HCT116 (cell line): ENCODE measurements at places on chromosomes 6 and 20.

DNA sequence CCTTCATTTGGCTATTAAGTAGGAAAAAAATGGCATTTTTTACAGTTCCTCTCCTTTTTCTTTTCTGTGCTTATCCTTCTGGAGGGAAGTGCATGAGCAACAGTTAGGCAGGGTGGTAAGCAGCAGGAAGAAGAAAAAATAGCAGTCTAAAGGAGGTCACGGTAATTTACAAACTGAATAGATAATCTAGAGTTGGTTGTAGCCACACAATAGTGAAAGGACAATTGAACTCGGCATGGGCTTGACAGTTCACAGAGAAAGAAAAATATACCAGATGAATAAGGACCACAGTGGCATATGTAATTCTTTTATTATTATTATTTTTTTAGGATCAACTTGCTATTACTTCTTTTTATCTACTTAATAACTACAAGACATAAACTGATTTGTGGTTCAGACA lies 358.6 kb downstream of the BTBD9 start:
- no peak for DNase-seq

DNA sequence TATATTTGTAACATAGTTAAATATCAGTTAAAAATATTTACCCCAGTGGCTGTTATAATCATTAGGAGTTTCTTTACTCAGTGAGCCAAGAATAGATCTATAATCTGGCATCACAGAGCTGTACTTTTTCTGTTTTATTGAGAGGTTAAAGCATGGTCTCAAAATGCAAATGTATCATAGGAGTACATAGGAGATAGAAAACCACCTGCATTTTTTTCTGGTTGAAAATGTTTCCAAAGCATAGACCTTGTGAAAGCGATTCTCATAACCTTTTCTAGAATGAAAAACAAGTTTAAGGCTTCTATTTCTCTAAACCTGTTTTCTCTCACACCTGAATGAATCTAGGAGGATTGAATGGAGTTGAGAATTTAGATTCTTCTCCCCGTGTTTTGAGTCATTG lies 14.4 kb downstream of the KCNQ5 start:
- DNase-seq, result no peak

DNA sequence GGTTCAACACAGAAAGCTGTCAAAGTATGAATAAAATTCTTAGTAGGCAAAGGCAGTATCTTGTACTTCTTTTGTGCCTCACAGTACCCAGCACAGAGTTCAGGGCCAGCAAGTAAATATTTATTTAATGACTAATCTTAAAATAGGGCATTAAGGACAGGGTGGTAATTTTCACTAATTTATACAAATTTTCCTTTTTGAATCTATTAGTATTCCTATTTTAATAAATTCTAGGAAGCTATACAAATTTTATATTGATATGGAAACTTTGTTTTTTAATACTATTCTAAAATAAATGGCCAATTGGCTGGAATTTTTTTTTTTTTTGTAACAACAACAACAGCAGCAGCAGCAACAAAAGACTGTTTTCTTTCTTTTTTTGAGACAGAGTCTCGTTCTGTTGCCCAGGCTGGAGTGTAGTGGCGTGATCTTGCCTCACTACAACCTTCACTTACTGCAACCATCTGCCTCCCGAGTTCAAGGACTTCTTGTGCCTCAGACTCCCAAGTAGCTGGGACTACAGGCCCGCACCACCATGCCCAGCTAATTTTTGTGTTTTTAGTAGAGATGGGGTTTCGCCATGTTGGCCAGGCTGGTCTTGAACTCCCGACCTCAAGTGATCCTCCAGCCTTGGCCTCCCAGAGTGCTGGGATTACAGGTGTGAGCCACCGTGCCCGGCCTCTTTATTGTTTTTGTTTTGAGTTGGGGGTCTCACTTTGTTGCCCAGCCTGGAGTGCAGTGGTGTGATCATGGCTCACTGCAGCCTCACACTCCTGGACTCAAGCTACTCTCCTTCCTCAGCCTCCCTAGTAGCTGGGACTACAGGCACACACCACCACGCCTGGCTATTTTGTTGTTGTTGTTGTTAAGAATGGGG lies 85.2 kb downstream of the FKBP5 start:
- DNase-seq, result no peak

- no peak for DNase-seq
These were observed 35.6 kb upstream of the TMEM181 start for GRCh38 chr6:158524311-158524710.

DNA sequence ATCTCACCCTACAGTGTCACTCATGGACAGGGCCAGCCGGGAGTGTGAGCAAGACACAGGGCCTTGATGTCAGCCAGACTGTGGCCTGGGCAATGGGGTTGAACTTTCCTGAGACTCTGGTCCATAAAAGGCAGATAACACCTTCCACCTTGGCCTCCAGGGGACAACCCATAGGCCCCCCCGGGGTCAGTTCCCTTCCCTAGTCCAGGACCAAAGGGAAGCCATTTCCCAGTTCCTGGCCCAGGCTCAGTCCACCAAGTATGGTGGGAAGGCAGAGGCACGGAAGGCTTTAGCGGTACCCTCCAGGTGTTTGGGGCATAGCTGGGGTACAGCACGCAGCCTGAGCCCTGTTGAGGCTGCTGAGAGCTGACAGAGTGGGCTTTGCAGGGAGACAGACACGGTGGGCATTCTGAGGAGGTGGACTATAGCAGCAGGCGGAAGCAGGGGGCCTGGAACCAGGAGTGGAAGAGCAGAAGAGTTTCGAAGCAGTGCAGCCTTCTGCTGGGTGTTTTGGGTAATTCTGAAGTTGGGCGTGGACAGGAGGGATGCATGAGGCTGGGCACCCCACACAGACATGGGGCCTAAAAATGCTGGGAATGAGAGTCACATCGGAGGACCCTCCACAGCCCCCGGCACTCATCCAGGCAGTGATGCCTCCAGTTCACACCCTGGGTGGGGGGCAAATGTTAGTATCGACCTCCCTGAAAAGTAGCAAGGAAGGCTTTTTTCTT lies 43.9 kb upstream of the CD93 start:
- DNase-seq, result no peak

DNA sequence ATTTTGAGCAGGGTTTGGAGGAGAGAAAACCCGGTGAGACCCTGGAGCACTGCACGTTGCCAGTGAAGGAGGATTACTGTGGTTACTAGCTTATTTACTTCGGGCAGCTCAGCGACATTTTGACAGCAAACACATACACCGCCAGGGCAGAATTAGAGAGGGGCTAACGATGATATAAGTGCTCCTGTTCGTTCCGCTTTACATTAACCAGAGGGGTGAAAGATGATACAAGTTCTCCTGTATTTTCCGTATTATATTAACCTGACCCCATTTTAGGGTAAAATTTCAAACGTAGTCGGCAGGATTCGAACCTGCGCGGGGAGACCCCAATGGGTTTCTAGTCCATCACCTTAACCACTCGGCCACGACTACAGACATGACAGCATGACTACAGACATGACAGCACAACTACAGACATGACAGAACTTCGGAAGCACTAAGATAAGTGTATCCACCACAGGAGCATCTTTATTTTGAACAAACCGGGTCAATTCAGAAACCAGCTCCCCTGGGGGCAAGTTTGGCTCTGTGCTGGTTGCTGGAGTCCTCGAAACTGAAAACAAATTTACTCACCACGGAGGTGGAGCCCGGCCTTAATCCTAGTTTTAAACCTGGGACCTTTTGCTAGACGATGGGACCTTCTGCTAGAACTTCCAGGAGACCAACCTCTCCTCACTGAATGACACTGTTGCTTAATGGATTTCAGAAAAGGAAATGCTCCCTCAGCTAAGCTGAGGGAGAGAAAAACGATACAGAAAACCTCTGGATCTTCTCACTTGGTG lies 80.4 kb upstream of the ZNF184 start:
- no peak for DNase-seq

DNA sequence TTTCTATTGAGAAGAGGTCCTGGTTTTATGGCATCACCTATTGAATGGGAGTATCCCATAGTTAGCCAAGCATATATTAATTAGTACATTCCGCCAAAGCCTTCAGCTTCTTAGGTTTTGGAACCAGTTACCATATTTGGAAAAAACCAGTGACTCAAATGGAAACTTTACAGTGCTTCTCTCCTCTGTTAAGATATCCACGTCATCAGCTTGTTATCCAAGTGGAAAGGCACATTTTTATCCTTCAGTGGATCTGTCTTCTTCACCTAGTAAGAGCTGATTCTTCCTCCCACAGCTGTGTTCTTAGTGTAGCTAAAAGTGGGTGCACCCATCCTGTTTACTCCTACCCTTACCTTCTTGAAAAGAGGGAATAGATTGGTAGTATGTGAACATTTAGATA lies 34.5 kb downstream of the TPD52L1 start:
- no peak for DNase-seq

GRCh38 chr20:19232997-19233794 lies 20.8 kb downstream of the SLC24A3 start:
- no peak for DNase-seq

DNA sequence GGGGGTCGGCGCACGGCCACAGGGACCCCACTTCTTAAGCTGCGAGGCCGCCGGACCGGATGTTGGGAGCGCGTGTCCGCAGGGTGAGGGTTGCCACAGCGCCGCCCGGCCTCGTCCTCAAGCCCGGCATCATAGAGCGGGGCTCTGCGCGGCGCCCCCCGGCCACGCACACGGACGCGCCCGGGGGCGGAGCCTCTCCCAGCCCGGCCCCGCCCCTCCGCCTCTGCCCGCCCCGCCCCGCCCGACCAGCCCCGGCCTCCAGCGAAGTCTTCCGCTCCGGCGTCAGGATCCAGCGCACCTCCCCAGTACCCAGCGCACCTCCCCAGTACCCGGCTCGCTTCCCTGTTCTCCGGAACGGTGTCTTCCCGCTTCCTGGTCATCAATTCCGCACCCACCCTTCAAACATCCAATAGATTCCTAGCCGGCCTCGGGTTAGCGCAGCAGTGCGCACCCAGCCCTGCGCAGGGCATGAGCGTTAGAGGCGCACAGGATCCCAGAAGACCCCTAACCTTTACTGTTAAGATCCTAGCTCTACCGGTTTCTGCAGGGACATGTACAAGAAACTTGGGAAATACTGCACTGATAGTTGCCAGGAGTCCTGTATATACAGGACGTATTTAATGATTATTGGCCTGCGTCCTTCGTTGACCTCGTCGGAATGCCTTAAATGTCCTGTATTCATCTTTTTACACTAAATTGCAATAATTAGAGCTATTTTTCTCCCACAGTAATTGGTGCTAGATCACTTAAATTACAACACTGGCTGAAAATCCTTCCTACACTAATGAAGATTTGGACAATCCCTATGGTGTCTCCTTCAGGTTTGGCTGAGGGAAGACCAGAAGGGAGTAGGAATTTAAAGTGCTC lies 535 bp upstream of the DNAAF9 start:
- peak; percentile 38 for DNase-seq

- no peak for DNase-seq
These were observed 152.3 kb downstream of the OR2B2 start for GRCh38 chr6:27759930-27760329.

- no peak for DNase-seq
These were observed 30.9 kb upstream of the ALDH8A1 start for GRCh38 chr6:134980846-134981245.

DNA sequence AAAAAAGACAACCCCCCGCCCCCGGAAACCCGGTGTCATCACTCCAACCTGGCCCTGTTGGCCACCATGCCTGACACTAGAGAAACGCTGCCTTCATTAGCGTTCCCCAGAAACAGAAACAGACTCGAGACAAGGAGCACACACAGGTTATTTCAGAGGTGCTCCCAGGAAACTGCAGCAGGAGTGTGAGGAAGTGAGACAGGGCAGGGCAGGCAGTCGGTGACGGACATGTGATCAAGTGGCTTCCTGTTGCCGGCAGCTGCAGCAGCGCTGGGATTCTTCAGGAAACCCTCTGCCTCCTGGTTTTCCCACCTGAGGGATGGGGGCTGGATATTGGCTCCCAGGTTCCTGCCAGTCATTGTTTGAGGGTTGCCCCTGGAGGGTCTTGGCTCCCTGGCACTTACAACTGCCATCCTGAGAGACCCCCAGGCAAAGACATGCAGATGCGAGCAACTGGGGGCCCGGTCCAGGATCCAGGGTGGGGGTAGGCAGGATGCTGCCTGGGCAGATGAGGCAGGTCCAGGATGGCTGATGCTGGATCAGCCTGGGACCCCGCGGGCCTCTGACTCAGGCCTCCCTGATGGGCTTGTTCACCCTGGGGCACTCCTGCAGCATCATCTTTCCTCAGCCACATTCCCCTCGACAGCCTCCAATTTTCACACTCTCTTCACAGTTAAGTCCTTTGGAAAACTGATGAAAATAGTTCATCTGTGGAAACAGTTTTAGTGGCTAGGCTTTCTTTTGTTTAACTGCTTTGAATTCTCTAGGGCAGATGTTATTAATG lies 150.7 kb upstream of the SYNDIG1 start:
- no peak for DNase-seq

GRCh38 chr6:139364302-139364981 lies 10.0 kb downstream of the CITED2 start:
- no peak for DNase-seq

GRCh38 chr20:871436-871835 lies 37.9 kb downstream of the FAM110A start:
- DNase-seq, result no peak

DNA sequence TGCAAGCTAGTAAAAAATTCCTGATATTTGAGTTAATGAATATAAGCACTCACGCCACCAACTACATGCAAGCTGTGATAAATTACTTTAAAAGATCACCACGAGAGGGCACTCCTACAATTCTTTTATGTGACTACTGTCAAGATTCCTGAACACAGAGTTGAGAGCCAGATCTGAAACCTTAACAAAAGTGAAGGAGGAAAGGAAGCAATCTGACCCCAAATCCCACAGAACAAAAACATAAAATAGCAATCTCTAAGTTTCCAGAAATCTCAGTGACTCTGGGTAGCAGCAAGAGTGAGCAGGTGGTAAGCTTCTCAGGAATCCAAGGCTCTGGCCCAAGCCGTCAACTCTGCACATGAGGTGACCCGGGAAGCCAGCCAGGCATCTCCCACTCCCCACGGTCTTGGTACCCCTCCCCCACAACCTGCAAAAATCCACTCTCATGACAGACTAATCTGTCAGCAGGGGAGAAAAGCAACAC lies 55.1 kb downstream of the STAU1 start:
- peak; percentile 47 for DNase-seq

DNA sequence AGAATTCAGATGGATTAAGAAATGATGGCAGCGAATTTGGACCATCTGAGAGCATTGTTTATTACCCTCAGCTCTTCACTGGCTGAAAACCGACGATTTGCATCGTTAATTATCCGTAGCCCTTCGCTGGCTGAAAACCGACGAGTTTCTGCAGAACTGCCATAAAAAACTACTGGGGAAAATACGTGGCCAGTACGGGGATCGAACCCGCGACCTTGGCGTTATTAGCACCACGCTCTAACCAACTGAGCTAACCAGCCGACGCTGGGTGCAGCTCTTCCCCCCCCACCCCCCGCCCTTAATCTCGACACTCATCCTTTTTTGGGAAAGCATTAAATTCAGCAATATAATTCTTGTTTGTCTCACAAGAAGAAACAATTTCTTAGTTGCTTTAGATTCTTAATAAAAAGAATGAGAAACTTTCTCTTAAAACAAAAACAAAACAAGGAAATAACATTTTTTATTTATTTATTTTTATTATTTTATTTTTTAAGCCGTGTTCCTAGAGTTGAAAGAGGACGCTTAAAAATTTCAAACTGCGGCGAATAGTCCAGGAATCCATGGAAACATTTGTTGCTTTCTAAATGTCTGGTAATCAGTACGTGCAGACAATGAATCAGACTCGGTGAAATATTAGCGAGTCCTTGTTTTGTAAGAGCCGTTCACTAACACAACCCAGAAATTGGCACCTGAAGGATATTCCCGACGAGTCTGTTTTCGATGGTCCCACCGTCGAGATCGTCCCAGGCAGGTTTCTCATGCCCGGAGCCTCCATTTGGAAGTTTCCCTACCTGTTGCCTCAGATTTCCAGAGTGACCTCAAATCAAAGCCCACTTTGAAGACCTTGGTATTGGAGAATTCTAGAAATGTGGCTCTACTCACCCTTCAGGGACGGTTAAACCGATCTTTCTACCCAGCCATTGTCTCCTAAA lies 27.8 kb downstream of the PRSS16 start:
- DNase-seq, result peak; percentile 38
